ENCODE measurements at places on chromosomes 3 and 15. TPM values are rescaled to one million over a fixed set of nuclear protein-coding genes. Genes with fewer than 3 reads are reported as not detected.

The SLC22A13 gene
- 0.72 TPM for total RNA-seq

The ARGFX gene
- not detected for total RNA-seq

The TIMMDC1 gene
- total RNA-seq = 116 TPM

The QTRT2 gene
- total RNA-seq = 17.2 TPM

The FBXL22 gene
- total RNA-seq = 0.34 TPM

The CFAP91 gene
- not detected for total RNA-seq

The BCL2A1 gene
- not detected for total RNA-seq

The B3GNT5 gene
- total RNA-seq = 15.1 TPM

The SPRED1 gene
- total RNA-seq = 31.7 TPM

The NGRN gene
- total RNA-seq = 98.6 TPM

The MYO5C gene
- 4.5 TPM for total RNA-seq

The CPNE9 gene
- 0.20 TPM for total RNA-seq

The TMEM266 gene
- 0.36 TPM for total RNA-seq

The NCEH1 gene
- total RNA-seq = 14.1 TPM

The LRRC3B gene
- total RNA-seq = 1.6 TPM

The SPATA12 gene
- not detected for total RNA-seq

The CCDC54 gene
- not detected for total RNA-seq

The CYP11A1 gene
- total RNA-seq = 0.43 TPM

The A4GNT gene
- total RNA-seq = not detected

The NPTN gene
- total RNA-seq = 305 TPM

The AP4E1 gene
- total RNA-seq = 16.4 TPM

The TIMP4 gene
- total RNA-seq = 2.9 TPM

The CHD2 gene
- total RNA-seq = 90.0 TPM

The DAZL gene
- total RNA-seq = not detected

The ATP2B2 gene
- 0.05 TPM for total RNA-seq

The GP5 gene
- not detected for total RNA-seq

The MKRN2OS gene
- 0.25 TPM for total RNA-seq

The PLSCR1 gene
- total RNA-seq = 178 TPM

The TRIM71 gene
- 17.2 TPM for total RNA-seq

The ADGRG7 gene
- not detected for total RNA-seq

The FBLN2 gene
- 36.6 TPM for total RNA-seq

The RYK gene
- total RNA-seq = 57.1 TPM

The SH3GL3 gene
- 2.7 TPM for total RNA-seq

The TADA3 gene
- total RNA-seq = 58.7 TPM

The CAMP gene
- not detected for total RNA-seq

The THRB gene
- 6.8 TPM for total RNA-seq
